Dorsolateral prefrontal cortex (tissue), 122 donors: ENCODE measurements at places on chromosomes 16 and 17.
A peak's percentile ranks its signal among the peaks of the same experiment; 100 is the strongest.

GRCh38 chr16:5252791-5253190 is 155.2 kb upstream of the EEF2KMT start:
- no peak for DNase-seq

GRCh38 chr17:2259769-2260536 is 43.6 kb downstream of the SMG6 start:
- no peak for DNase-seq

DNA sequence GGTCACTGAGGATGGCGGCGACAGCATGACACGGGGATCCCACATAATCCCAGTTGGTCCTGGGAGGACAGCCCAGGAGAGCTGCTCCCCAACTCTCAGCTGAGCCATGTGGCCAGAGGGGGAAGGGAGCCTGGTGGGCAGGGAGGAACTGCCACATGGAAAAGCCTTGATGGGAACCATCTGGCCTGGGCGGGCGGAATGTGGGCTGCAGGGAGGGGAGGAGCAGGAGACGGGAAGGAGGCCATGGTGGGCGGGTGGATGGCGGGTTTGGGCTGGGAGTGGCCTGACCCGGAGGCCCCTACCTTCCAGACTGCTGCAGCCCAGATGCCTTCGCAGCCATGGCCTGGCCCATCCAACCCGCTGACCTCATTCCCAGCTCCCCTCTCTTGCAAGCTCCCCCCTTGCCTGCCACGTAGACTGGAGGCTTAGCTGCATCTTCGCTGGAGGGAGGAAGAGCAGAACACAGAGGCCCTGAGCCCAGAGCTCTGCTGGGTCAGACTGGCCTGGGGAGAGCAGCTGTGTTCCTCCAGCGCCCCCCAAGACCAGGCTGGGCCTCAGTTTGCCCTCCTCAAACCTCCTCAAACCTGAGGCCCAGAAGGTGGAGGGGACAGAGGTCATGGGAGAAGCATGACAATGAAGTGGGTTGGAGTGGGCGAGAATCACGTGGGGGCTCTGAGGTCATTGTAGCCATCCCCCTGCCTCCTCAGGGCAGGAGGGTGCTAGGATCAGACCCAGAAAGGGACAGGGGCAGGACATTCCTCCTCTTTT is 8.2 kb upstream of the COL1A1 start:
- DNase-seq: no peak

GRCh38 chr16:87819282-87819681 is 50.0 kb downstream of the SLC7A5 start:
- no peak for DNase-seq

GRCh38 chr17:5500589-5501391 is 14.4 kb downstream of the MIS12 start:
- DNase-seq: peak; percentile 91

DNA sequence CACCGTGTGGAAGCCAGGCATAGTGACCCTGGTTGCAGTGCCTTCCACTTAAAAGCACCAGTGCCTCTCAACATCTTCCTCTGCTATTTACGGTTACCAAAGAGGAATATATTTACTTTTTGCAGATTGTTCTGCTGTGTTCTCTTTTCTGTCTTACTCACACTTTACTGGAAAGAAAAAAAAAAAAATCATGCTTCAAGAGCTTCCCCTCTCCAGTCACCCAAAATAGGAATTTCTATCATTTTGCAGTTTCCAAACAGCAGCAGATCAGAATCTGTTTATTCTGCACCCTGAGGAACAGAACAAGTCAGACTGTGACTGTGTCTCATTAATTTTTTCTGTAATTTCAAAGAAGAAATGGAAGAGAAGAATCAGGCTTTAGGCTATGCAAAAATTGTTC is 96.1 kb downstream of the KCNJ2 start:
- no peak for DNase-seq

- DNase-seq: no peak
Measured at GRCh38 chr16:12898551-12898950, 2.8 kb upstream of the SHISA9 start.

DNA sequence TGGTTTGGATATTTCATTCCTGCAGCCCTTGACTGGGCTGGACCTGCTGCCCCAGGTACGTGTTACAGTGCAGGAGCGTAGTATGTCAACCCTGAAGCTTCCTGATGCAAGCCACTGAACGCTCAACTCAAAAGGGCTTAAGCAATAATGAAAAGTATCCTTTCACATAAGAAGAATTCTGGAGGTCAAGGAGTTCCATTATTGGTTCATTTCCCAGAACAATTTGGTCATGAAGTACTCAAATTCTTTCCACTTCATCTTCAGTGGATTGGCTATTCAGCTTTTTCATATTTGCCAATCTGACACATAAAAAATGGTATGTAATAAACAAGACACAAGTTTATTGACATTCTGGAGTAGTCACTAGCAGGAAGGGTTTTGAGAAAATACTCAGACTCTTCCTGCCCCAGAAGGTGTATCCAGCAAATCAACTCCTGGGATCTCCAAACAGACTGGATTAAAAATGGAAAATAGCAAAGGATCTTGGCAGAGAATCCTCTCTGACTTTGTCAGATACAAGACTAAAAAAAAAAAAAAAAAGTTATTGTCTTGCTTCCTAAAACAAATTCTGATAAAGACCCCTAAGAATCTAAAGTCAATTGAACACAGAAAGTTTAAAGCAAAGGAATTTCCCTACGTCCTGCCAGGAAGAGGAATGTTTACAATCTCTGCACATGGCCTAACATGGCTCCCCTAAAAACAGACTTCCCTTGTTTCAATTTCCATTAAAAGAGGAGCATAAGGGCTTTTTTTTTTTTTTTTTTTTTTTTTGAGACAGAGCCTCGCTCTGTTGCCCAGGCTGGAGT is 37.5 kb upstream of the WSB1 start:
- DNase-seq: no peak

GRCh38 chr17:80675438-80676095 is 130.9 kb downstream of the RPTOR start:
- DNase-seq: no peak

- DNase-seq: no peak
Measured at GRCh38 chr17:41498276-41498675, 7.1 kb downstream of the KRT13 start.

DNA sequence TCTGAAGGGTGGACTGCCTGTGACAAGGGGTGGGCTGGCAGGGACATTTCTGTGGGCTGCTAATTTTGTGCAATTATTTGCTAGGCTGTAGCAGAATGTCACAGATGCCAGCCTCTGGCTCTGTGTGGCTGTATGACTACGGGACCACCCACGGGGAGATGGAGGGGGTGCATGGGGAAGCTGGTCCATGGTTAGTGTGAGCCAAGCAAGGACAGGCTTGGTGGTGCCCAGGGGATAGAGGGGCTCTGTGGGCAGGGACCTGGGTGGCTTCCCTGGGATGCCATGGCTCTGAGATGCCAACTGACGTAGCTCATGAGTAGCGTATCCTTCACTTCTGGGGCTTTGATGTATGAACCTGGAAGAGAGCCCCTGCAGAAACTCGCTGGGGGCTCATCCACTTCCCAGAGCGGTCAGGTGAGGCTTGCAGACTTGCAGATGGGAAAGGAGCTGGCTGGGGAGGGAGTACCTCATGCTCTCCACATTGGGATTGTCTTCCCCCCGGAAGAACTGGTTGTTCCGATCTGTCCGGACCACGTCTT is 87.2 kb downstream of the TBC1D16 start:
- DNase-seq: peak; percentile 5

GRCh38 chr16:81495321-81496234 is 51.0 kb downstream of the CMIP start:
- no peak for DNase-seq

GRCh38 chr16:19520861-19521331 is 1.0 kb downstream of the GDE1 start:
- DNase-seq: no peak

- DNase-seq: no peak
Measured at GRCh38 chr17:50145532-50146229, 4.8 kb downstream of the PPP1R9B start.

- no peak for DNase-seq
Measured at GRCh38 chr17:47907932-47908562, 12.0 kb downstream of the SP2 start.

- DNase-seq: no peak
Measured at GRCh38 chr17:43350888-43351361, 47.9 kb upstream of the ARL4D start.

DNA sequence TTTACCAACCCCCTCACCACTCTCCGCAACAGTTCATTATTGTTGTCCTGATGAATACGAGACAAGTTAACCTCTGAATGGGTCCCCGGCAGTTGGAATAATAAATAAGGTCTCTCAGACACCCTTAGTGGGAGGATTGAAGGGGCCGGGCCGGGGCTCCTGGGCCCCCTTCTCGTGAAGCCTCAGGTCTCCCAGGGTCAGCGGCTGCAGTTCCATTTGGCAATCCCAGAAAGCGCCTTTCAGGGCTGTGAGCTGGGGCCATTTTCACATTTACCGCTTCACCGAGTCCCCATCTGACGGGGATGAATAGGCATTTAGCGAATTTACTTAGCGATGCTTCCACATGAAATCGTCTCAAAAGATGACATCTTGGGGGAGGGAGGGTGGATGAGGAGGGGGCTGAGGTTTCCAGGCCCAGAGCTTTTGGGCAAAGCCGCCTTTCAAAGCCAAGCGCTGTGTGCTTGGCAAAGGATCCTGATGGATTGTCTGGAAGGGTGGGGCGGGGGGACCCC is 309.8 kb downstream of the XYLT1 start:
- no peak for DNase-seq

GRCh38 chr17:14454746-14455145 is 153.9 kb downstream of the HS3ST3B1 start:
- no peak for DNase-seq
